ENCODE measurements at places on chromosomes 7 and 10.
A peak's percentile ranks its signal among the peaks of the same experiment; 100 is the strongest.

DNA sequence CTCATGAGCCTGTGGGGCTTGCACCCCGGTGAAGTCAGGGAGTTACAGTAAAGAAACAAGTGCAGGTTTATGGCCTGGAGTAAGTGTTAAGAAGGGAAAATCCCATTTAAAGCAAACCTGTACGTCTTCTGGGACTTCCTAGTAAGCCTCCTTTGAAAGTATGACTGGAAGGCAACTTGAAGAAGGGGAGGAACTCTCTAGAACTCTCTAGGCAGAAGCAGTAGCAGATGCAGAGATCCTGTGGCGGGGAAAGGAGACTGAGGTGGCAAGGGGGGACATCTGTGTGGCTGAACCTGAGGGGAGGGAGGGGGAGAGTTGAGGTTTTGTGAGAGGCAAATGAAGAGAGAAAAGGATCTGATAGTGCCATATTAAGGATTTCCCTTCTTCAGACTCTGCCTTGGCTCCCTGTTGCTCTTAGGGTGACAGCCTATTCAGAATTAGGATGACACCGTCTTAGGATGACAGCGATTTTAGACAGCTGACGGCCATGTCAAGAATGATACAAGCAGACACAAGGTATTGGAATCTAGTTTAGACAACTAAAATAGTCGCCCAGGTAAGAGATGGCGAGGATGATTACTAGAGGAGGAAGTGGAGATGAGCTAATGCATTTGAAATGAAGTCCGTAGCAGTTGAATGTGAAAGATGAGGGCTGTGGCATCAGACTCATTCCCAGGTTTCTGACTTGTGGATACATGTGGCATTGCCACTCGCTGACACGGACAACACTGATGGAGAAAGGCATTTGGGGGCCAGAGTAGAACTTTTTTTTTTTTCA lies 29.0 kb downstream of the CUL1 start:
- DNase-seq, result no peak

DNA sequence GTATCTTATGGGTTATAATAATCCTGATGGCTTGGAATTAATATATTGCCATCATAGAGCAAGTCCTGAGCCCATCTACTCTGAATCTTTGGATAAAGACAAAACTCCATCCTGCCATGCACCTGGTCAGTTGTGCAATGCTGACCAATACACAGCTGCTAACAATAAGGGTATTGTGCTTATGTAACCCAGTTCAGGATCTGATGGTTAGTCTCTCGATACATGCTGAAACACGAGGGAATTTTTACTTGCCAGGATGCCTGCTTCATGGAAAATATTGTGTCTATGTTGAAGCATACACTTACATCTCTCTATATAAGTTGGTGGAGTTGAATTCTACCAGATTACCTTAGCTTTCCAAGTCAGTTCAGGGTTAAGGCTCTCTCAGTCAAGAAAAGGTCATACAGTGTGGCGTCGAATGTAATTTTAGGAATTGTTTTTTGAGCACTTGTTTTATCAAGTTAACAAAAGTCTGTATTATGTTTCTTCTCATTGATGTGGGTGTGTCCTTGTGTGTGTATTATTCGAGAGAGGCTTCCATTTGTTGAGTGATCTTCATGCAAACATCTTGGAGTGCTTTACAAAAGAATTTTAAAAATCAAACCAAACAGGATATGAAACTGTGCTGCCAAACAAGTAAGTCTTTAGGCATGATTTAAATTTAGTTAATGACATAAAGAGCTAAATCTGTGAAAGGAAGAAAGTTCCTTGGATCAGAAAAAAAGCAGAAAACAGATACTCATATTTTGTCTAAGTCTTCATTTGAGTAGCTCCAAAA lies 449.1 kb downstream of the SUGCT start:
- DNase-seq, result no peak

DNA sequence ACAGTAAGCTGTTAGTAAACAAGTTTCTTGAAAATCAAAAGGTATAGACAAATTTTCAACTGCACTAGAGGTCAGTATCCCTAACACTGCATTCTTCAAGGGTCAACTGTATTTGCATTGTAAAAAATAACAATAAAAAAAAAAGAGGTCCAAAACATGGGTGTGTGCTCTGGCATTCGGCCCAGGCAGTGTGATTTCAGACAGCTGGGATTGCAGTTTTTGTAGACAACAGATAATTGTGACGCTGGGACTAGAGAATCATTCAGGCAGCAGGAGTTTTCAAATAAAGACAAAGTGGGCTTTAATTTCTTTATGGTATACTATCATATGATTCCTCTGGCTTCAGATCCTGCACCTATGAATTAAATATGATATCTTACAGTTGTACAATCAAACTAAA lies 543.2 kb upstream of the SEMA3D start:
- DNase-seq, result no peak

GRCh38 chr7:44994877-44995554 lies 5.0 kb upstream of the CCM2 start:
- no peak for DNase-seq

DNA sequence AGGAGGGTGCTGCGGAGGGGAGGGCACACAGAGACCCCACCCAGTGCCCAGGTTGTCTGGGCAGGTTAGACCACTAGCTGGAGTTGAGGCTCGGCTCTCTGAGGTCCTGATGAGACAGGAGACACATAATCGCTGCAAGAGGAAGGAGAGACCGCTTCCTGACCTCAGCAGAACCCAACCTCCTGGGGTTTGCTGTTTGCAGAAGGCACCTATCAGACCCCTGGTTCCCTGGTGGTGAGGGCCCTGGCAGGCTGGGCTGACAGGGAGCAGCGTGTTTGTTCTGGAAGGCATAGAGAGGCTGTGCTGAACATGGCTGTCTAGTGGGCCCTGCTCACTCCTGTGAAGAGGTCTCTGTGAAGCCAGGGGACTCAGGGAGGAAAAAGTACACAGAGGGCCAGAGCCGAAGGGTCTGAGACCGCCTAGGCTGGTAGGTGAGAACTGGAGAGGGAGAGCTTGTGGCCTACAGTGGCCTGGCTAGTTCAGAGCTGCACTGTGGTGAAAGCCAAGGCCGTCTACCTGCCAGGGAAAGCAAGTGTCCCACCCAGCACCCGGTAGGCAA lies 39.4 kb upstream of the NPFFR1 start:
- DNase-seq, result no peak

- peak; percentile 29 for DNase-seq
Observed at GRCh38 chr7:73423519-73424488, 9.8 kb upstream of the FZD9 start.

GRCh38 chr7:77802557-77803405 lies 4.2 kb downstream of the PHTF2 start:
- no peak for DNase-seq

DNA sequence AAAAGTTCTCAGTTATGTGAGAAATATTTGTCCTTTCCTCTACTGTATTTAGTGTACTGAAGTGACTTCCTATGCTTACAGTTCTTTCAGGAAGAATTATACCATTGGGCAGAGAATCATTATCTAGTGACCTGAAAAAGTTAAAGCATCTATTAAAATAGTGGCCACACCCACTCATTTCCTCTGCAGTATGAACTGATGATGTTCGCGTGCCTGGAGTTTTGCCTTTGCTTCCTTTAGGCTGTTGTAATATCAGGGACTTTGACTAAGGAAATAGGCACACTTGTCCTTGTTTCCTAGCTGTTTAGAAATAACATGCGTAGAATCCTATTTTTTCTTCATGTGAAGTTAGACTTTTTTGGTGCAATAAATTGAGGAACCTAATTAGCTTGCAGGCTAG lies 100.7 kb downstream of the ZMYND11 start:
- no peak for DNase-seq

- no peak for DNase-seq
Observed at GRCh38 chr7:18849130-18849529, 268.3 kb downstream of the TWIST1 start.

GRCh38 chr10:69696073-69696731 lies 66.2 kb downstream of the FAM241B start:
- DNase-seq, result peak; percentile 85

DNA sequence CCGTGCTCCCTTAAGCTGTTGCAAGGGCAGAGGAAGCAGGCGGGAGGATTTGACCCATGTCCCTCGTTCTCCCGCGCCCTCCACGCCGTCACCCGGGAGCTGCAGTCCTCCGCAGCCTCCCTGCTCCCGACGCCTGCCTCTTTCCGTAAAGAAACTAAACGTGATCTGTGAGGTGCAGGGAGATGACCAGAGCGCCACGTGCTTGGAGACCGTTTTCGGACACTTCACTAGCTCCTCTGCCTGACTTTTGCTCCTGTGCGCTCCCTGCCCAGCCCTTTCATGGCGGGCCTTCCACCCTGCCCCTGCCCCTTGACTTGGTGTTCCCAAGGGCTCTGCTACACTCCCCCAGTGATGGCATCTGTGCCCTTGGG lies 171.2 kb downstream of the LSM5 start:
- no peak for DNase-seq

DNA sequence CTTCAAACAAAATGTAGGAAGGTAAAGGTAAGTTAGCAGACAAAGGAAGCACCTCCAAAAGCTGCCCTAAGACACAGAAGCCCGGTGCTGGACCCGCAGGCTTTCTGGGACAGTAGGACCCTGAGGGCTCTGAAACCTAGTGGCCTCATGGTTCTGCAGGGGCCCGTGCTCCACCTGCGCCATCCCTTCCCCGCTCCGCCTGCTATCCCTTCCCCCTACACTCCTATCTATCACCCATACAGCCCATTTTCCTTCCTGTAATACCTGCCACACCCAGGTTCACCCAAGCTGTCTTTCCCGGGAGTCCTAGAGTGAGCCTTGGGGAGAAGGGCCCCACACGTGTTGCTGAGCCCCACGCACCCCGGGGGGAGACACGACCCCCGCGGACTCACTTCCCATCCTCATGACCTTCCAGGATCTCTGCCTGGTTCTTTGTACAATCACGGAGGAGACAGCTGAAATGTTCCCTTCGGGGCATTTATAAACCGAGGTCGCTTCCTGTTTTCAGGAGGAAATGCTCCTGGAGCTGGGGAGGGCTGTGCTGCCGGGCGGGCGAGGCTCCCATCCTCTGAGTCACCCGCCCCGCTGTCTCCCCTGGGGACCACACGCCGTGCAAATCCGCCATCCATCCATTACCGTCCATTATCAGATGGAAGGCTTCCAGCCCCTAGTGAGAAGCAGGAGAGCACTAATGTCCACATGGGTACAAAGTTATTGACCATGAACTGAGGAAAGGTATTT lies 251.7 kb upstream of the PITRM1 start:
- peak; percentile 77 for DNase-seq

GRCh38 chr7:46129831-46130230 lies 208.8 kb upstream of the IGFBP3 start:
- no peak for DNase-seq

GRCh38 chr7:158549176-158549615 lies 38.4 kb downstream of the PTPRN2 start:
- DNase-seq, result no peak

DNA sequence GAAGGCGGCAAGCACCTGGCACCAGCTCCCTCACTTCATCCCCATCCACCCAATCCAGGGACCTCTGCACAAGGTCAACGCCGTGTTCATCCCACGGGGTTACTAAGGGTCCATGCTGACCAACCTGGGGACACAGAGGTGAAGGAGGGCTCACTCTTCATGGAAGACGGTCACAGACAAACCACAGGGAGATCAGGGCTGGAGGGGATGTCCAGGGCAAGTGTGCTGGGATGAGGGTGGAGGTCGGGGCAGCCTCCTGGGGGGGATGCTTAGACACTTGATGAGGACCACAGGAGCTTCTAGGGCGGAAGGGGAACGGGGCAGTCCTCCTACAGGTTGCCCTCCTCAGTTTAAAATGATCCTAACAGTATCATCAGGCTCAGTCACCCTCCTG lies 46.7 kb downstream of the FAM53B start:
- no peak for DNase-seq

DNA sequence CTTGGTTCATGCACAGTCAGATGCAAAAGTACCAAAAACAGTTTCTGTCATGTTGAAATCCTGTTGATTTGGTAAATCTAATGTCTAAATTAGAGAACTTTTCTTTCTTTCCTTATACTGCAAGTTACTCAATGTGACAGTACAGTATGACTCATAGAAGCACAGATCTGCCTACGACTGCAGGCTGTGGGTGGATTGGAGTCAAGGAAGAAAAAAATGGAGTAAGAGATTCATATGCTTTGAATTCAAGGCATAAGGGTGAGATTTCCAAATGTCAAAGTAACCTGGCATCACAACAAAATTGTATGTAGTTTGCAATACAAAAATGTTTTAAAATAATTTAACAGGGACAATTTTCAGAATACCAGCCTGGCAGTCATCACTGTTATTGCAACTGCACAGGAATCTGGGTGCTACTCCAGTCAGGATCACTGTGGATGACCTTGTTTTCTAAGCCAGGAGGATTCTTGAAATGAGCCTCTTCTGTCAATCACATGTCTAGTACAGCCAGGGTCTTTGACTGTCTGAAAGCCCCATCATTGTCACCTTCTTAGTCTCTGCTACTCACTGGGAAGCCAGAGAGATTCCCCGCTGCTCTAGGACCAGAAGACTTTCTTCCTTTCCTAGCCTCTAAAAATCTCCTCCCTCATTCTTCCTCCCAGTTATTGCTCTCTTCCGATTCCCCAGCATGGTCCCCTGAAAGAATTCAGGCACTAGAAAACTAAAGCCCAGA lies 83.6 kb downstream of the CD36 start:
- DNase-seq, result peak; percentile 90

DNA sequence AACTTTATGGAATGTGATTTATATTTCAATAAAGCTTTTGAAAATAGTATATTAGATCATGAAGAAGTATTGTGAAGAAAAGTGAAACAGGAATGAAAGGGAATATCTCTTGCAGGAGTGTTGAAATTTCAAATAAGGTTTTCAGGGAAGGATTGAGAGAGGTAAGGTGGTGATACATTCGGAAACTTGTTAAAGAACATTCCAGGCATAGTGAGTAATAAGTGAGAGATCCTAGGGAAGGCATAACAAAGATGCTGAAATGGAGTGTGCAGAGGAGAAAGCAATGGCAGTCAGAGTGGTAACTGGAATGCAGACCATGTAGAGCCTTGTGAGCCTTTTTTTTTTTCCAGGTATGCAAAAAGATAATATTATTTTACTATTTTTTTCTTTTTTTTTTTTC lies 4.1 kb downstream of the OR9A4 start:
- DNase-seq, result no peak

GRCh38 chr10:130371666-130372065 lies 235.5 kb downstream of the GLRX3 start:
- no peak for DNase-seq

DNA sequence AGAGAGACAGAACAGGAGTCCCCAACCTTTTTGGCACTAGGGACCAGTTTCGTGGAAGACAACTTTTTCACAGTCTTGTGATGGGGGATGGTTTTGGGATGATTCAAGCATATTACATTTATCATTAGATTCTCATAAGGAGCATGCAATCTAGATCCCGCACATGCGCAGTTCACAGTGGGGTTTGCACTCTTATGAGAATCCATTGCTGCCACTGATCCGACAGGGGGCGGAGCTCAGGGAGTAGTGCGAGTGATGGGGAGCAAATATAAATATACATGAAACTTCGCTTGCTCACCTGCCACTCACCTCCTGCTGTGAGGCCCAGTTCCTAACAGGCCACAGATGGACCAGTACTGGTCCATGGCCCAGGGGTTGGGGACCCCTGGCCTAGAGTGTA lies 14.2 kb downstream of the CCL26 start:
- DNase-seq, result no peak
